ENCODE measurements at places on chromosomes 6 and 20. TPM values are rescaled to one million over a fixed set of nuclear protein-coding genes. Genes with fewer than 3 reads are reported as not detected.

The WFDC5 gene
- total RNA-seq = not detected

The TGIF2 gene
- 6.0 TPM for total RNA-seq

The ROS1 gene
- 0.24 TPM for total RNA-seq

The NRSN1 gene
- total RNA-seq = not detected

The TREML1 gene
- not detected for total RNA-seq

The SRMS gene
- total RNA-seq = not detected

The AURKA gene
- 119 TPM for total RNA-seq

The TTK gene
- 22.8 TPM for total RNA-seq

The TSPO2 gene
- not detected for total RNA-seq

The GPR63 gene
- 0.68 TPM for total RNA-seq

The TRDN gene
- total RNA-seq = not detected

The MOXD1 gene
- total RNA-seq = 1.8 TPM

The ESR1 gene
- total RNA-seq = not detected

The HUS1B gene
- 0.26 TPM for total RNA-seq

The RPP21 gene
- 64.6 TPM for total RNA-seq

The B3GALT4 gene
- 0.70 TPM for total RNA-seq

Measured in A549 treated with DMSO at 1 μM for 4 hours (cell line).